NCI-H1417 treated with DMSO at 0.1 percent for 48 hours (cell line): ENCODE measurements at places on chromosomes 3 and 15.

DNA sequence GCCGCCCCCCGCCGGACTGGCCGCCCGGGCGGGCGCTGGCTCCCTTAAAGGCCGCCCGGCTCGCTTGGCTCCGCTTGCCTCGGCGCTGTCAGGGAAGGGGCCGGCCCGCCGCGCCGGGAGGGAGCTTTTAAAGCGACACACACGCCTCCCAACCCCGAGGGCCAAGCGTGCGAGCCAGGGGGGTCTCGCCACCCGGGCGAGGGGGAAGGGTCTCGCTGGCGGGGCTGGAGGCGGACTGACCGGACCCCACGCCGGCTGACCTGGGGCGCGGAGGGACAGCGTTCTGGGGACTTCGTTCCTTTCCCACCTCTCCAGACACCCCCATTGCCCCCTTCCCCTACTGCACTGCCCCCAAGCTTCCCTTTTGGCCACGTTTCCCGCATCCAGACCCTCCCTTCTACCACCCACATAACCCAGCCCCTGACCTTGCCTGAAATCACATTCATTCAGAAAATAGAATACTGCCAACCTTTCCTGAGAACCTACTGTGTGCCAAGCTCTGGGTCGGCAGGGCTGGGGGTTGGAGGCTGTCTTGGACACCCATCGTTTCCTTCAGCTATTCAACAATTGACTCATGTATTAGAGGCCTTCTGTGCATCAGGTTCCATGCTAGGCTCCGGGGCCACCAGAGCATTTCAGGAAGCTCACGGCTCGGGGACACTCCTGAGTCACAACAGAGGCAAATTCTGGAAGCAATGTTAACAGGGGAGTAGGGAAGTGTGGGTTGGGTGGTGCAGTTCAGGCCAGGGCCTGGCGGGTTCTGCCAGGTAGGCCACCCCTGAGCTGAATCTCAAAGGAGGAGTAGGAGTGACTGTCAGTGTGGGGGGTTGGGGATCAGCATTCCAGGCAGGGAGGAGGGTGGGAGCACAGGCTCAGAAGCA lies at the start of gene INSYN1:
Gene INSYN1 (minus strand): TSS at position 102 of the 881 bp plus-strand sequence. CDS start 2,221 bp downstream, outside the sequence.
- no peak for DNase-seq

- no peak for DNase-seq
Measured at GRCh38 chr3:133236901-133237300, 163.0 kb upstream of the BFSP2 start.

DNA sequence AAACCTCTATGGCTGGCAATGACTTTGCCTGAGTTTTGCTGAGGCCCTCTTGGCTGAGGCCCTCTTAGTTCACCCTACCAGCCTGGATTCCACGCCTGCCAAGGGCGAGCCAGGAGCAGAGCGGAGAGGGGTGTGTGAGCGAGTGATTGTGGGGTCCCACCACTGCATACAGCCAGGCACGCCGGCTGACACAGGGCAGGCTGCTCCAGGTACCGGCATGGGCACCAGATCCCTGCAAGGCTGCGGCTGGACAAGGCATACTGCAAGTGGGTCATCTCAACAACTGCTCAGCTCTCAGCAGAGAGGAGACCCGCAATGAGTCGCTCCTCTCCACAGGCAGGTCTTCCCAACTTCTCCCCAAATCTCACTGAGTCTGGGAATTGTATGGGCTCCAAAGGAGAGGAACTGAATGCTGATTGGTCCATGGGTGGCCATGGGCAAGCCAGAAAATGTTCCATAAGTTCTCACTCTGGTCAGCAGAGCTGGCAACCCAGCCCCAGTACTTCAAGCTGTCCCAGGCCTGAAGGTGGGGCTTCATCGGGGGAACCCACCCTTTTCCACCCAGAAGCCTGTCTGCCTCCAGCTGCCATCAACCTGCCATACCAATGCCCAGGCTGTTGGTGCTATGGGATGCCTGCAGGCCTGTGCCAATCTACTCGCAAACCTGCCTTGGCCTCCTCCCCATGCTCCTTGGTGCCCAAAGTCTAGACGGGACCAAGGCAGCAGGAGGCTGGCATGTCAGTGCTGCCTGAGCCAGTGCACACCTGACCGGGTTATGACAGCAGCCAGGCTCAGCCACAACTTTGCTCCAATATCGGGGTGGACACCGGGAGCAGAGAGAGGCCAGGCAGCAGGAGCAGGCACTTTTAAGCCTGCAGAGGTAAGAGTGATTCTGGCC lies 1273.6 kb upstream of the GBE1 start:
- no peak for DNase-seq

DNA sequence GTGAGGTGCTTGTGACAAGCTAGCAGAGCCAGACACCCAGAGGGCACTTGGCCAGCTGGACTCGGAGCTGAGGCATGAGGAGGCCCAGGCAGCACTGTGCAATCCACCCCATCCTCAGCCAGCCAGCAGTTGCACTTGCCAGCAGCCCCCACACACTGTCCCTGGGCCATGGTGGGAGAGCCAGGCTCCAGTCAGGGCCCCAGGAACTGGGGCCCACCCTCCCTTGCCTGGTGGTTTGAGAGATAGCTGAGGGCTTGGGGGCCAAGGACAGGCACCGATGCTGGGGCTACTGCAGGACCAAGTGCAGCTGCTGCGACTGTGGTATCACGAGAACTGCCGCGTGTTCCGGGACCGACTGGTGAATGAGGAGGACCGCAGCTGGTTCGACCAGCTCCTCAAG lies 63.5 kb downstream of the DNAH1 start:
- no peak for DNase-seq

- no peak for DNase-seq
Measured at GRCh38 chr15:45618813-45619212, 16.0 kb upstream of the SQOR start.

DNA sequence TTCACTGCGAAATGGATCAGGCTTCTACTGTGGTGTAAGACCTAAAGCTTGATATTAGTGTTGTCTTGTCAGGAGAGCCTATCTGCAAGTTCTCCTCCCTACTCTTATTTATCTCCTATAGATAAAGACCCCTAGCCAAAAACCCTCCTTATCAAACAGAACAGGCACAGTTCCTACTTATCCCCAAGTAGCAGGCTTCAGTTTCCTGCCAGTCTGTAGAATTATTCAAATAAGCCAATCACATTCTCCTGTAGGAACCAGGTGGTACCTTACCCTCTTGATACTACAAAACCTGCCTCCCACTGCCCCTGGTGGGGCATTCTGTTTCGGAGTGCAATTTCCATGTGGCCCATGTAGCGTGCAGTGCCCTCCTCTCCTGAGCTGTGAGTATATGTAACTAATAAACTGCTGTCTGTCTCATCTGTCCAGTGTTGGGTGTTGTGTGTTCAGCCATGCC lies 28.7 kb downstream of the HDGFL3 start:
- no peak for DNase-seq

DNA sequence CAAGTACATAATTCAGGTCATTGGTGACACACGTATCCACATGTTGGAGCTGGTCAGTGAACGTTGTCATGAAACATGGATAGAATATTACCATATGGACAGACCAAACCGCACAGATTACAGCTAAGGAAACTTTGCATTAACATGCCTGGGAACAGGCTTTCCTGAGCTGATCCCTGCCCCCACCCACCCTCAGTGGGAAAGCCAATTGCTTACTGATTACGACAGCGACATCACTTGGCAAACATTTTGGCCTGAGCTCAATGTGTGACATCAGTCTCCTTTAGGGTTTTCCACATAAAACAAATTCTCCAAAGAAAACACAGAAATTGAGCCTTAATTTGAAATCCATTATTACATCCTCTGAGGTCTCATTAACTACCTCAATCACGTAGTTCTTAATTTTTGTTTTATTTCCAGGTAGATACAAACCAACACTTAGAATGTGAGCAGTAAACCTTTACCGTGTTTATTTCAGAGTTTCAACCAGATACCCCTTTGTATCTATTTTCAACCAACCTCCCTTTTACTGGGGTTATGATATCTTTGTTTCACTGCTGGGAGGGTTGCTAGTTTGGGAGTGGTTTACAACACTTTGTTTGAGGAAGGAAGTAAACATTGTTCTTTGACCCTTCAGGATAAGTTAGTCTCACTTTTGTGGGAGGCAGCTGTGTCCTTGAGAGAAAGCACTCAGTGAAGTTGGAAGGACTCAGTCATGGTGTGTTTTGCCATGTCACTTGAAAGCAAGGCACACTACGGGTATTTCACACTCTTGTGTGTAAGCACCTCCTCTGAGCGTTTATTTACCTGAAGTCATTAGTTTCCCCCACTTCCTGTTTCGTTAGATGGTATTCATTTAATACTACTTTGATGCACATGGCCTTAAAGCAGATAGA lies 103.1 kb downstream of the CMSS1 start:
- no peak for DNase-seq

DNA sequence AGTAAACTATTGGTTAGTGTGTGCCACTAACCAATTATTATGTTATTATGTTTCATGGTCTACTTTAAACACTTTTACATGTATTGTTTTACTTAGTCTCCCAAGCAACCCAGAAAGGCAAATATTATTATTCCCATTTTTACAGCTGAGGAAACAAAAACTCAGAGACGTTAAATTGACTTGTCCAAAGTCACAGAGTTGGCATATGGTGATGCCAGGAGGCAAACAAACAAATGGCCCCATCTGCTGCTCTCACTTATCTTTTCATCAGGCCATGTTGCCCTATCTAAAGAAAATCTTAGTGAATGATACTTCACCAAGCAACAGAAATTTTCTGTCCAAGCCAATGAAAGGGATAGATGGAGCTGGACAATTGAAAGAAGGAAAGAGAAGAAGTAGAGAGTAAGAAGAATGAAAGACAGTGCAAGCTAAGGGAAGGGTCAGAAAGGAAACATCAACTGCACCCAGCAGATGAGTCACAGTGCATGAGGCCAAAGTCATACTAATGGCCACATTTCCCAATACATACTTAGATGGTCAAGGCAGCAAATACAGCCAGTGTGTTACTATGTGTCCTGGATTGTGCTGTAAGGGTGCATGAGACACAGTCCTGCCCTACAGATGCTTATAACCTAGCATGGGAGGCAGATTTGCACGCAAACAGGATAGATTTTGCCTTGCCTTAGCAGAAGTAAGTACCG lies 266.9 kb downstream of the KCNMB2 start:
- DNase-seq, result no peak

- DNase-seq, result no peak
Measured at GRCh38 chr3:186094696-186095425, 14.0 kb downstream of the ETV5 start.

DNA sequence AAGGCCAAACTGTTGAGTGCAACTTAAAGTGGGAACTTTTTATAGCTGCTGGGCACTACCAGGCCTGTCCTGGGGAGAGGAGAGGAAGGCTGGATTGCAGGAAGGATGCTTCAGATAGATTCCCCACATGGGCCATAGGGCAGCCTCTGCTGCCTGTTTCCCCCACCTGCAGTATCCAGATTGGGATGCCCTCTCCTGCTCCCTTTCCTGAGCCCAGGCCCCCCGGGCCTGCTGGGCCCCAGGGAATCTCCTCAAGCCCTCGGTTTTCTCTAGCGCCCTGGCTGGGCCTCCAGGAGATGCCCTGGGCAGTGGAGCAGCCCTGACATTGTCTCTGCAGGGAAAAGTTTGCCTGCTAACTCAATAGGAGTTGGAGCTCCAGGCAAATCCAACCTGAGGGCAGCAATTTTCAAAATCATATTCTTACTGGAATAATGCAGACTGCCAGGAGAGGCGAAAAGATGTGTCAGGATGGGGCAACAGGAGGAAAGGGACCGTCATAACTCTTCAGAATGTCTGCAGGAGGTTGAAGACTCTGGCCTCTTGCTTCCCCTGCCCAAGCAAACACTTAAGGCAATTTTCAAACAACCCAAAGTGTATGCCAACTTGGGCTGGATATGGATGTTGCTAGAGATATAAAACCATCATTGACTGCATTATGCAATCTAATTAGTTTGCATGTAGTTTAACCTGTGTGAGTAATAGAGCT lies 4.4 kb downstream of the NR2F2 start:
- DNase-seq, result no peak

DNA sequence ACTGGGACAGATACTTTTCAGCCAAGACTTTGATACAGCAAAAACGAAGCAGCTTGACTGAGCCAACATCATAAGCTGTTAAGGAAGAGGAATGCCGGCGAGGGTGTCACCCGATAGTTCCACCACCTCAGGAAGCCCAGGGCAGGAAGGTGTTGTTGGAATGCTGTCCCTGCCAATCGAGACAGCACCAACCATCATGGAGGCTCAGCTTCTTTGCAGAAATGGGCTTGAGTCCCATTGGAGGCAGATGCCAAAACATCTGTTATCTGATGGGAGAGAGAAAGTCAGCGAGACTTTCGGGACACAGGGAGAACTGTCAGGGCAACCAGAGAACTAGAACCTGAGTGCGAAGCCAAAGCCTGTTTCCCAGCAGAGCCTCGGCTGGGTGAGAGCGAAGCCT lies 50.7 kb downstream of the CA12 start:
- no peak for DNase-seq
